ENCODE measurements at places on chromosomes 16 and 17. TPM values are rescaled to one million over a fixed set of nuclear protein-coding genes. Genes with fewer than 3 reads are reported as not detected.

The MRTFB gene
- total RNA-seq, result 10.2 TPM

The CD300LF gene
- not detected for total RNA-seq

The PRAC2 gene
- not detected for total RNA-seq

The NHLRC4 gene
- 3.8 TPM for total RNA-seq

The SNX20 gene
- not detected for total RNA-seq

The CKLF gene
- total RNA-seq, result 39.8 TPM

The TBC1D3 gene
- not detected for total RNA-seq

The DOC2A gene
- not detected for total RNA-seq

The HCFC1R1 gene
- total RNA-seq, result 64.4 TPM

The ST6GALNAC1 gene
- total RNA-seq, result not detected

The PLLP gene
- total RNA-seq, result 0.17 TPM

The C17orf50 gene
- total RNA-seq, result not detected
